NCI-H2029 treated with DMSO at 0.1 percent for 48 hours (cell line): ENCODE measurements at places on chromosomes 1 and 21.

DNA sequence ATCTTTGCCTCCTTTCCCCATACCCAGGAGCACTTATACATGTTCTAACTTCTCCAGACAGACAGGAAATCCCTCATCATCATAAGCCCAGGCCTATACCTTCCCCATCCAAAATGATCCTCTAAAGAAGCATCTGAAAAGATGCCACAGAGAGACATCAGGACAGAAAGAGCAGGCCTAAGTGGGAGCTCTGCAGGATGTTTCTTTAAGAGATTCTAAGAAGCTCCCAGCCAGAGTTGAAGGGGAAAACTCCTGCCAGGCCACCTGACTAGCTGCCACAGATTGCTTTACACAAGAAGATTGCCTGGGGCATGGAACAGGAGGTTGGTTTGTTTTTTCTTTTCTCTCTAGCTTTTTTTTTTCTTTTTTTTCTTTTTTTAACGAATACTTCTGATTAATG lies 275.8 kb downstream of the VAV3 start:
- no peak for DNase-seq

- DNase-seq = peak; percentile 21
These were observed 1.3 kb downstream of the POU2F1 start for GRCh38 chr1:167221738-167222610.

GRCh38 chr1:225921734-225922709 lies 2.0 kb downstream of the PYCR2 start:
- peak; percentile 68 for DNase-seq

GRCh38 chr1:3316340-3316943 lies 138.0 kb upstream of the ARHGEF16 start:
- DNase-seq = no peak

GRCh38 chr1:225460021-225460736 lies 32.3 kb upstream of the LBR start:
- DNase-seq = no peak

GRCh38 chr21:16837321-16837720 lies 675.5 kb upstream of the CXADR start:
- no peak for DNase-seq

- DNase-seq = no peak
These were observed 72.6 kb upstream of the USP24 start for GRCh38 chr1:55287723-55288122.

GRCh38 chr1:33088119-33088906 lies 7.4 kb downstream of the AZIN2 start:
- DNase-seq = no peak

DNA sequence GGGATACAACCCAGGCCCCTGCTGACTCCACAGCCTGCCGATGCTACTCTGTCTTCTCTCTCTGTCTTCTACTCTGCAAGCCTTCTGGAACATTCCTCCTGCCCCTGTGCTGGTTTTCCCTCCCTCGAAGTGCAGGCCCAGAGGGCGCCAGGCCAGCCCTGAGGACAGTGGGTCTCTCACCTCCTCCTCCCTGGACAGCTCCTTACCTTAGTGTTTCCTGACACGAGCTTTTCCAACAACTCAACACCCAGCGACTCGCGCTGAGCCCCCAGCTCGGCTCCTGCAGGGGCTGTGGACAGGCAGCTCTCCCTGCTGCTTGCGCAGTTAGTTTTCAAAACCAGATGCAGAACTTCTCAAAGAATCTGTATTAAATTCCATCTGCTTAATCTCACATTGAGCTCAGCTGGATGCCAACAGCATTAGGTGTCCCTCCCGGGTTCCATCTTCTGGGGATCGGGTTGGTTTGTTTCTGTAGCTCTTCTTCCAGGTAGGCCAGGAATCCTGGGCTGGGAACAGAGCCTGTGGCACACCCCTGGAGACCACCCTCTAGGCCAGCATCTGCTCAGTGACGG lies 54.2 kb downstream of the PTPRU start:
- no peak for DNase-seq

GRCh38 chr1:216261631-216262030 lies 161.6 kb downstream of the USH2A start:
- no peak for DNase-seq

DNA sequence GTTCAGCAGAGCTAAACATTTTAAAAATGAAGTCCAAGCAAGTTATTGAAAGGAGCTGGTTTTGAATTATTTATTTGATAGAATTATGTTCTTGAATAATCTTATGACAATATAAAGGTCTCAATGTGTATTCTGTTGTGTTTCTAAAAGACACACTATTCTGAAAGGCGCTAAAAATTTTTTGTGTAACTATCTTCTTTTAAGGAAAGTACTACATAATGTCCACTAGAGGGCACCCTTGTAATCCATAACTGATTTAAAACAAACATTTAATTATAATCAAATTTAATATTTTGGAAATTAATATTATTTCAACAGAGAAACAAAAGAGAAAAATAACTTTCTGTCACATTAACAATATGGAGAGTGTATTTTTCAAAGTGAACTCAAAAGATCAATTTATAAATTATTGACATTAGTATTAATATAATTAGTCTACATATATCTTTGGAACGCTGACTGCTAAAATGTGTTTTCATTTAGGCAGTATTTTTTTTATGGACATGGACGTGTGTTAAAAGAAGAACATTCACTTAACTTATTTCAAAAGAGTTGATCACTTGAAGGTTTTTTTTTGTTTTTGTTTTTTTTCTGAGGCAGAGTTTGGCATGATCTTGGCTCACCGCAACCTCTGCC lies 248.4 kb downstream of the DENND1B start:
- DNase-seq = peak; percentile 58

DNA sequence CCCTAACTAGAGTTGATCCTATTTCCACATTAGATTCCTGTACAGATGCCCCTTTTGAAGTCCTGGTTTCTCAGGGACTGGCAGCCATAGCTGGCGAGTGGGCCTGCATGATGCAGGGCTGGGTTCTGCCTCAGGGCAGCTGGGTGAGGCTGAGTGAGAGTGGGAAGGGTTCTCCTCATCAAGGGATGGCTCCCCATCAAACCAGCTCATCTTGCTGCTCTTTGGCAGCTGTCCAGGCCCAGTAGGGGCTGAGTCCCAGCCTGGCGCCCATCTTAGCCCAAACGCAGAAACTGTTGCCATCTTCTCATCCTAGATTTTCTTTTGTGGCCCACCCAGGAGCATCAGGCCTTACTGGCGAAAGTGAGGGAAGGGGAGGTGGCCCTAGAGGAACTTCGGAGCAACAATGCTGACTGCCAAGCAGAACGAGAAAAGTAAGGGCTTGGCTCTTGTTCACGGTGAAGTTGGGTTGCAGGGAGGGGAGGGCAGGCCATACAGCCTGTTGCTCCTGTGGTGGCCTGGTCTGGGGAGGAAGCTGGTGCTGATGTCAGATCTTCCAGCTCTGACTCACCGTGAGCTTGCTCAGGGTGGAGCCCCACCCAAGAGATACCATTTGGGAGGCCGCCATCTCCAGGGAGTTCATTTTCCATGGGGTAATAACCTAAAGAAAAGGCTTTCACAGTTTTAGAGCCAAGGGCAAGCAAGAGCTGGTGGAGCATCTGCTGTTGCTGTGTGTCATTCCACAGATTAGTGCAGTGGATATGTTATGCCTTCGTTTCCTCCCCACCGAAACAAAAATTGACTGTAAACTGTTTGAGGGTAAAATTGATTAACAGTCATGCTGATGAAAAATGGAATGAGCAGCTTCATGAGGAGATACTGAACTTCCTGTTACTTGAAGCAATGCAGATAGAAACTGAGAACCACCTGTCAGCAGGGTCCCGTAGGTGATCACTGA lies 34.7 kb downstream of the TUFT1 start:
- no peak for DNase-seq

GRCh38 chr1:29426701-29427279 lies 190.5 kb downstream of the PTPRU start:
- peak; percentile 55 for DNase-seq

DNA sequence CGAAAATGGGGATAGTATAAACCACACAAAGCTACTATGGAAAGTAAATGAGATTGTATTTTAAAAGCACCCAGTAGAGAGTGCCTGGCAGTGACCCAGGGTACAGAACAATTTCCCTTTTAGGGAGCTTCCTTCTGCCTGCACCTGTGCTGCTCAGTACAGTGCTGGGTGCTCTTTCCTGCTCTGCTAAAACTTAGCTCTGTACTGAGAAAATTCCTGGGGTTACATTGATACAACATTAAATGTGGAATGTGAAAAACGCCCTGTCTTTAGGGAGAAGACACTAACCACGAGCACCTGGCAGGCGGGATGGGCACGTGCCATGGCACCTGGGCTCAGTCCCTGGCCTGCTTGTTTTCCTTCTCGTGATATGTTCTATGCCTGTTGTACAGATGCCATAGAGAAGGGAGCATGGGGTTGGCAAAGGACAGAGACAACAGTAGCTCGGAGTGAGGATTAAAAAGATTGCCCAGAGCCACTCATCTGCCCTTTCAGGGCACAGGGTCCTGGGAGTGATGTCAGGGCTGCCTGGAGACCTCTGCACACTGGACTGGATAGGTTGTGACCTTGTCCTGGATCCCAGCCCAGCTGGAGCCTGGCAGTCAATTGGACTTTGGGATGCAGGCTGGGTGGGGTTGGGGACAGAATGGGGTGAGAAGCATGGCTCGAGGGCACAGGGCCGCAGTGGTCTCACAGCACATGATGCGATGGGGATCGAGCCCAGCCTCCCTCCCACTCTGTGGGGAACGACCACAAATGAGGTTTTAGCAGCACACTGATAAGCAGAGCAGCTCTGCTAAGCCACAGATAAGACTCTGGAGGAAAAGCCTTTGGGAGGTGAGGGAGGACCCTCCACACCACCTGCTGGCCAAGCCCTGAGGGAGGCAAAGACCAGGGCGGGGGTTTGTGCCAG lies 4.2 kb downstream of the SPATA46 start:
- no peak for DNase-seq

- DNase-seq = peak; percentile 62
These were observed at the start of gene NPPA for GRCh38 chr1:11847667-11848372. TSS of gene NPPA (minus strand) at chr1:11847783. CDS start at chr1:11847684, 99 bp downstream.

DNA sequence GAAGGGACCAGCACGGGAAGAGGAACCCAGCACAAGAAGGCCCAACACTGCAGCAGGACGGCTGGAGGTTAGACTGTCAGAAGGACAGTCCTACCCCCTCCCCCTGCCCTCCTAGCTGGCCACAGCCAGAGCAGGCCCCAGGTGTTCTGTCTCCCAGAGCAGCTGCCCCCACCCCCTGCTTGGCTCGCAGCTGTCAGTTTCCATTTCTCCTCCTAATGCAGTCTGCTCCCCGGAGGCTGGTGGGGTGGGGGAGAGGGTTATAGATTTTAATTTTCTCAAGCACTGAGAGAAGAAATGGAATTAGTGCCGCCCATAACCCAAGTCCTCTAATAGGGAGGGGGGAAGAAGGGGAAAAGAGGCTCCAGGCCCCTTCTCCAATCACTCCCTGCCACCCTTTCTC lies 13.0 kb upstream of the PEAR1 start:
- DNase-seq = no peak

GRCh38 chr1:43452789-43453441 lies 816 bp downstream of the HYI start:
- peak; percentile 45 for DNase-seq

DNA sequence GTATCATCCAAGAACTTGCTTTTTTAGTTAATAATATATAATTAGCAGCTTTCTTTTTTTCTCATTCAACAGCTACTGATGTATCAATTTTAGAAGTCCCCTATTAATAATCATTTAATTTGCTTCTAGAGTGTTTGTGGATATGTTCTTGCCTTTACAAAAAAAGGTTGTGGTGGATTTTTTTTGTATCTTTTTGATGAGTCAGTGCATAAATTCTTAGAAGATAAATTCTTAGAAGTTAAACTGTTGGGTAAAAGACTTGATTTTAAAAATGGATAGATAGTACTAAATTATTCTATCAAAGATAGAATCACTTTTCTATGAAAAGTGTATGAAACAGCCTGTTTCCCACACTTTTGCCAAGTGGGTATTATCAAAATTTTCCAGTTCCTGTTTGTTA lies 11.9 kb downstream of the FGGY start:
- DNase-seq = no peak

DNA sequence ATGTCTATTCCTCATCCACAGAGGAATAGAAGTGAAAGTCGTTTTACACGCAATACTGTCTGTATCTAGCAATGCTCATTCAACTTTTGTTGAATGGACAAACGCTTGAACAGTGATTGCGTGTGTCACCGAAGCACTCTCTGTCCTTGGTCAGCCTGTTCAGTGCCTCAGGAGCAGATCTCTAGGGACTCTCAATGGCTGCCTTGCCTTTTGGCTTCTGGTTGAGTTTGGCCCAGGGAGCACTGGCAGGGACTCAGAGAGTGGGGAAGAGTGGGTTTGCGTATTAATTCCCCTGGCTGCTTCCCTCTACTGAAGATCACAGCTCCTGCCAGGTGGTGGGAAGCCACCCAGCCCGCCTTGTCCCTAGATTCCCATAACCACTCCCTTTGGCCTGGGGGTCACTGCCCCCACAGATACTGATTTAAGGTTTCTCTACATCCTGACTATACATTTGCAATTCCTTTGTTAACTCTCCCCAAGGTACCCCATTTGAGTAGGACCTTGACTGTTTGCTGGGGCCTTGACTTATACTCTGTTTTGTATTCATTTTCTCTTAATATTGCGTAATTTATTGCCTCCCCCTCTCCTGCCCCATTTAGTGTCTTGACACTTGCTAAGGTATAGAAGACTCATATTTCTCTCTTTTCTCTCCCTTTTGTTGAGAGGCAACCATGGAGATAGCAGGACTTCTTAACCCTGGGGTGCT lies 61.7 kb upstream of the USP24 start:
- no peak for DNase-seq

GRCh38 chr1:228150120-228150460 lies 360 bp downstream of the GJC2 start:
- no peak for DNase-seq

- no peak for DNase-seq
These were observed 56.9 kb upstream of the TMPRSS2 start for GRCh38 chr21:41564871-41565274.

DNA sequence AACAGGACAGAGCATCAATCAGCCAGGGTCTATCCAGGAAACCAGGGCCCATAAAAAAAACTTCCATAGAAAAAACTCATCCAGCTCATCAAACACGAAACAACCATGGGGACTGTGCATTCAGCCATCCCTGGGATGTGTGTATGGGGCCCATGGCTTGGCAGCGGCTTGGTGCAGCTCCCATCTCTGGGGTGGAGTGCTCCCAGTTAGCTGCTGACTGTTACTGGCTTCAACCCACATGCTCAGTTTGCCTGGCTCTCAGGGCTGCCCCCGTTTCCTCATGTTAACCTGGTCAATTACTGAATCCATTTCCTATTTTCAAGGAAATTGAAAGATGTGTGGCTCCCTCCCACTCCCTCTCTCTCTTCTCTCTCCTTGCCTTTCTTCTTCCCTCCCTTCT lies 37.3 kb upstream of the STUM start:
- DNase-seq = no peak

DNA sequence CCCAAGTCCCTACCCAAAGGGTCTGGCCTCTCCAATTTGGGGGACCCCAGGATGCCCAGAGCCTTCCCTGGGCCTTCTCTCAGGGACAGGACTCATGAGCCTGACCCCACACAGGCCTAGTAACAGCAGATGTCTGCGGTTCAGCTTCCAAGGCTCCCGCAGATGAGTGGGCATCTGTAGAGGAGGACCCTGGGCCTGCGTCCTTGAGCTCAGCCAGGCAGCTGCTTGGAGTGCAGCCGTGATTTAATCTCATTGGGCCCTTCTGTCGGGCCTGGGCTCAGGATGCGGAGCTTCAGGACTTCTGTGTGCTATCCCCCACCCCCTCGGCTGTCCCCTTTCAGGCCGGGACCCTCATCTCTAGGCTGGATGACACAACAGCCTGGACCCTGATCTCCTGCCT lies 35.4 kb downstream of the IGSF21 start:
- DNase-seq = no peak
